Stimulated activated CD8-positive, alpha-beta memory T cell treated with anti-CD3 and anti-CD28 coated beads, Interleukin-7, amount 100 ng/mL, for 1 hour (primary cell): ENCODE measurements at places on chromosomes 2 and 18.

DNA sequence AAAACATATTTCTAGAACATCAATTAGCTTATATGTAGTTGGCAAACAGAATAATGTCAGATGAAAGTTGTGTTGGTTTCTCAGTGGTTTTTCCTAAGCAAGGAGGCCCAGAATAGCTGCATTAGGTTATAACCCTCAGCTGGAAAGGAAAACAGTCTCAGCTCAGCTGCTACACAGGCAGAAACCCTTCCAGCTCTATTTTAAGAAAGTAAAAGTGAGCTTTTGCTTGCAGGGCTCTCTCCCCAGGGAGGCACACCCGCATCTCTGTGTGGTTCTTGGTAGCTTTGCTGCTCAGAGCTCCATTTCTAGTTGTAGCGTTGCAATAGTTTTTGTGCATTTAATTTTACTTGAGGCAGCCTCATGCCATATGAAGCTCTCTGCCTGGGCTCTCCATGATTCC is 54.6 kb downstream of the PIKFYVE start:
- no peak for DNase-seq

DNA sequence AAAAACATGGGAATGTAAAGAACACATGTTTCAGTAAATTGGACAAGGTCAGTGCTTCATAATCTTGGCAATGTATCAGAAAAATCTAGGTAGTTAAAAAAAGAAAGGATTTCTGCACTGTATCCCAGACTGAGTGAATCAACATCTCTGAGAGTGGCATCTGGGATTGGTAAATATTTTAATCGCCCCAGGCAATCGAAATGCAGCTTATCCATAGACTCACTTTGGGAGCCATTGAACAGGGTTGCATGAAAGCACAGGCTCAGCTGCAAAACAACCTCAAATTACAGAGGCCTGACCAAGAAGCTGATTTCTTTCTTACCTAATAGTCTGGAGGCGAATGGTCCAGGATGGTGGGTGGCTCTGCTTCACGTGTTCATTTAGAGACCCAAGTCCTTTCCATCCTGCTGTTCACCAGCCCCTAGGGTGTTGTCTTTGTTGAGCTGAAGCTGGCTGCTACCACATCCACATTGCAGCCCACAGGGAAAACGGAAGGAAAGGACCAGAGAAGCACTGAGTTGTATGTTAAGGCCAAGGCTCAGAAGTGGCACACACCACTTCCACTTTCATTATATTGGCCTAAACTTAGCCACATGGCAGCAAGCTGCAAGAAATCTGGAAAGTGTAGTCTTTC is 59.0 kb downstream of the MOGAT1 start:
- no peak for DNase-seq

DNA sequence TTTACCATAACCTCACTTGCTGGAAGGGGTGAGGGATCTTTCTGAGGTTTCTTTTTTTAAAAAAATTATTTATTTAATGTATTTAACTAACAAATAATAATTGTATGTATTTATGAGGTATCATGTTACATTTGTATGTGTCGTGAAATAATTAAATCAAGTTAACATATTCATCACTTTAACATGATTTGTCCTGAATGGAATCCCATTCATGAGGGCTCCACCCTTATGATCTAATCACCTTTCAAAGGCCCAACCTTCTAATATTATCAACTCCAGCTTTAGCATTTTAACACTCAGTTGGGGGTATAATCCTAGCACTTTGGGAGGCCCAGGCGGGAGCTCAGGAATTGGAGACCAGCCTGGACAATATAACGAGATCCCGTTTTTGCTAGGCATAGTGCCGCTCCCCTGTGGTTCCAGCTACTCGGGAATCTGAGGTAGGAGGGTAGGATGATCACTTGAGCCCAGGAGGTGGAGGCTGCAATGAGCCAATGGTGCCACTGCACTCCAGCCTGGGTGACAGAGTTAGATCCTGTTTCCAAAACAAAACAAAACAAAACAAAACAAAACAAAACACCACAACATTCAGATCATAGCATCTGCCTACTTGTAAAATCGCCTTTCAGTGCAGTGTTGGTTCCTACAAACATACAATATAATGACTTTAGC is 1.1 kb upstream of the TAF4B start:
- no peak for DNase-seq

- DNase-seq: no peak
Observed at GRCh38 chr2:39620067-39620466, 45.6 kb upstream of the TMEM178A start.

DNA sequence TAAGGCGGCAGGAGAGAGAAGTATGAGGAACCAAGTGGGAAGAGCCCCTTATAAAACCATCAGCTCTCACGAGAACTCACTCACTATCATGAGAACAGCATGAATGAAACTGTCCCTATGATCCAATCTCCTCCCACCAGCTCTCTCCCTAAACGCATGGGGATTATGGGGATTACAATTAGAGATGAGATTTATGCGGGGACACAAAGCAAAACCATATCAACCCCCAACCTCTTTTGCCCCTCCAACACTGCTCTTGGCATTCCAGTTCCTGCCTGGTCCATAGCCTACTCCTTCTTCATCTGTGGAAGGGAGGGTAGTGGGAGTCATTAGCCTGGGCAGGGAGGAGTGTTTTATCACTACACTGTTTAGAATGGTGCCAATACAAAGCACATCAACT is 1.4 kb upstream of the EHD3 start:
- DNase-seq: no peak

GRCh38 chr2:106165029-106165428 is 29.1 kb downstream of the UXS1 start:
- no peak for DNase-seq

GRCh38 chr2:232646726-232647125 is 13.3 kb downstream of the EFHD1 start:
- no peak for DNase-seq
